Stimulated activated CD8-positive, alpha-beta memory T cell treated with anti-CD3 and anti-CD28 coated beads, Interleukin-4, amount 100 ng/mL, for 4 hours (primary cell): ENCODE measurements at places on chromosomes 6 and 20.
A peak's percentile ranks its signal among the peaks of the same experiment; 100 is the strongest.

GRCh38 chr6:152605342-152605741, 31.8 kb downstream of the SYNE1 start:
- no peak for DNase-seq

DNA sequence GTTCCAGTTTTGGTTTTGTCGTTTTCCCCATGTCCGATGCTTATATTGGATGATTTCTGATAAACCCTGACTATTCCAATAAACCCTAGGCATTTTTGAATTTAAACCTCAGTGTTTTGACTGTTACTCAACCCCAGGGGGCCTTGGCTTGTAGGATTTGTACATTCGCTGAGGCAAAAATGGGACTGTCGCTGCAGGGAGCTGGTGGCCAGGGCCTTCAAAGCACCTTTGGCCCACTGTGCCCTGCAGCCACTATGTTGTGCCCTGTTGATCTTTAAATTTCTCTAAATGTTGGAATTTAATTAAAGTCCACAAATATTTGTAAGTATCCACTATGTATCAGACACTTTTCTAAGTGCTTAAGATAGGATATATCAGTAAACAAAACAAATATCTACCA, 9.5 kb upstream of the NOL7 start:
- no peak for DNase-seq

DNA sequence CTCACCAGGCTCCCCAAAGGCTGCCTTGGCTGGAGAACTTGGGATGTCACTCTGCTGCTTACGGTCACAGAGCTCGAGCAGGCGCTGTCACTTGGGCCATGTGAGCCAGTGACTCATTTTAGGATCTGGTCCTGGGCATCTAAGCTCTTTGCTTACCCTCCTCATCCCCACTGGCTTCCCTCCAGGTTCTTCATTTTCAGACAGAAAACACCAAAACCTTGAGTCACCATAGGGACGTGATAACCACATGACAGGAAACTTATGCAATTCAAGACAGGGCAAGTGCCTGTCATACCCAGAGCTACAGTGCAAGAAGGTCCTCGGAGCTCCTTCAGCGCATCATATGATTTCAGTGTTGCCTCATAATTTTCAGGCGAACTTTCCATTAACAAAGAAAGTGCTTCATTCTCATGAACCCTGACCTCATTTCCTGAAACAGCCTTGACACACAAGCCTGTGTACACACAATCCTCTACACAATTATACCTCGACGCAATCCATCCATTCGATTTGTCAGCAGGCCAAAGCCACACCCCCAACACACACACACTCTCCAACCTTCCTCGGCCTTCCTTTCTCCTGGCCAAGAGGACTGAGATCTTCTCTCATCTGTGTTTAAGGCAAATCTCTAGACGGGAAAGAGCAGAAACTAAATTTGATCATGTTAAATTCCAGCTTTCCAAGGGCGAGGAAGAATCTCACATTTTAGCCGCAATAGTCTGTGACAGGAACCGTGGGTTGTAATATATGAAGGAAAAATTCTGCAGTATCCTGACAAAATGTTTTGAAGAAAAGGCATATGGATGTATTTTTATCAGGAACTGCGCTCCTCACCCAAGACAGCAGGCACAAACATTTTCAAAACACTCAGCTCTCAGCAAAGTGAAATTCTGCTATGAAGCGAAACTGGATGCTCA, 25.3 kb downstream of the TBC1D7 start:
- DNase-seq = peak; percentile 28

GRCh38 chr6:148288541-148288940, 54.1 kb upstream of the SASH1 start:
- no peak for DNase-seq

DNA sequence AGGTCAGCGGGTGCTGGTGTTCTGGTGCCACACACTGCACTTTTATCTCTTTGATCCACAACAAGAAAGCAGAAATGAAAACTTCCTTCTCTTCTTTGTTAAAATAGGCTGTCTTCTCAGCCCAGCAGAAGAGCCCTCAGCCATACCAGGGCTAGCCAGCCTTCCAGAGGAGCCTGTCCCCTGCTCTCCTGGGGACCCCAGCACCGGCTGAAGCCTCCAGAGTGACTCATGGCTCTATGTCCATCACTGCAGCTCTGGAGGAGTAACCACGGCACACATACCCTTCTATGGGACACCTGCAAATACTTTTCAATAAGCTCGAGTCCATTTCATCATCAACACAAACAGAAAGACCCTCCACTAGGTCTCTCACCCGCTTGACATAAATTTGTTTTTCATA, 135.6 kb upstream of the CST7 start:
- DNase-seq = no peak

DNA sequence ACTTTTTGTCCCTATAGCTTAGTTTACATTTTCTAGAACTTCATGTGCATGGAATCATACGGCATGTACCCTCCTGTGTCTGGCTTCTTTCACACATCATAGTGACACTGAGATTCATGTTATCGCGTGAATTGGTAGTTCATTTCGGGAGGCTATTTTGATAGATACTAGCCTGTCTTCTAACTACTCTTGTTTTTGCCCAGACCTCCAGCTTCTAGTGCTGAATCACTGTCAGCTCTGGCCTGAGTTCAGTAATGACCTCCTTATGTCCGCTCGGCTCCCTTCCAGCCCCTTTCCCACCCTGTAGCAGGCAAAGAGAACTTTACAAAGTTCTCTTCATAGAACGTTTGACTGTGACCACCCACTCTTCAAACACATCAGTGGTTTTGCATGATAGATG, 14.1 kb downstream of the MYBL2 start:
- DNase-seq = no peak

DNA sequence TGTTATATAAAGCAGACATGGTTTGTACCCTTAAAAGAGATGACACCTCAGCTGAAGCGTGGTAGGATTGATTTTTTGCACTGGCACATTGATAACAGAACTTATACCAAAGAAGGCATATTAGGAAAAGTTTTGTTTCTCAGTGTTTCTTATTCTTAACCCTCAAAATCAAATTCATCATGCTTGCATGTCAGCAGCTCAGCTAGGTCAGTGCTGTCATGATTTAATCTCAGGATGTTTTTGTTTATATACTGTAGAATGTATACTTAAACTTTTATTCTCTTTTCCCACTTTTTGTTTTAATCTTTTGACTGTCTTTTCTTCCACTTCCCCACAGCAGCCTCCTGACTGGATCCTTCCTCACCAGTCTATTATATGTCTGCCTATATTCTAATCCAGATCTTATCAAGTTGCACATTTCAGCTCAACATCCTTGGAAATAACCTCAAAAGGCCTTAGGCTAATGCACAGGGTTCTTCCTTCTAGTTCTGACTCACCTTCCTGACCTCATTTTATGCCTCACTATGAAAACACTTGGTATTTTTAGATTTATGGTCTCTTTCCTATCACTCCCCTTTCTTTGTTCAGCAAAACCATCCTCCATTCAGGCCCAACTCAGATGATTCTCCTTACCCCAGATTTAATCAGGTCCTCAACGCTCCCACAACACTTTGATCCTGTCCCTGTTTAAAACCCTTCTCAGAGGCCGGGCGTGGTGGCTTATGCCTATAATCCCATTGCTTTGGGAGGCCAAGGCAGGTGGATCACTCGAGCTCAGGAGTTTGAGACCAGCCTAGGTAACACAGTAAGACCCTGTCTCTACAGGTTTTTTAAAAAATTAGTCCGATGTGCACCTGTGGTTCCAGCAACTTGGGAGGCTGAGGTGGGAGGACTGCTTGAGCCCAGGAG, 7.2 kb downstream of the HEBP2 start:
- no peak for DNase-seq

- no peak for DNase-seq
Measured at GRCh38 chr20:63606686-63607085, 20.2 kb downstream of the GMEB2 start.

DNA sequence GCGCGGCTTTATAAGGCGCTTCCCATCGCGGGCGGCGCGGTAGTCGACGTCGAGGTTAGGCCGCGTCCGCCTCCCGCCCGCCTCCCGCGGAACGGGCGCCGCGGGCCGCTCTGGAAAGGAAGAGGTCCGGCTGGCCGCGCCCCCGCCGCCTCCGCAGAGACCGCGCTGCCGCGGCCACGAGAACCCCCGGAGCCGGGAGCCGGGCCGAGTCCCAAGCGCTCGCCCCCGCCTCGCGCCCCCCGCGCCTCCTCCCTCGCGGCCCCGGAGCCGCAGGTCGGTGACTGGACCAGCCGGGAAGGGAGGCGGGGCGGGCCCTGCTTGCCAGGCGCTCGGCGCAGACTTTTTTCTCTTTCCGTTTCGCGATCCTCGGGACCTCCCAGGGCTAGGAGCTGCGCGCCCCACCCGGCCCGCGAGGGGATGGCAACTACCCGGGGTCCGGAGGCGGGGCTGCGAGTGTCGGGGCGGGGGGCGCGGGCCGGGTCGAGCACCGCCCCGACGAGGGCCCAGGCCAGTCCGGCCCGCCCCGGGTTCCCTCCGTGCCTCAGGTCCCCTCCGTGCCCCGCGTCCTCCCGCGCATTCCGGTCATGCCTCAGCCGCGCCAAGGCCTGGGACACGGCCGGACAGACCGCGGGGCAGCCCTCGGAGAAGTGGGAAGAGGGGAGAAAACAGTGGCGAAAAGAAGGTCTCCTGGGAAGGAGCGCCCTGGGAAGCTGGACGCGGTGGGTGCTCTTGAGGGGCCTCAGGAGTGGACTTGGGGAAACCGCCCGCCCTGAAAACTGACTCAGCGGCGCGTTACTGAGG, 417 bp upstream of the PXDC1 start:
- peak; percentile 31 for DNase-seq

GRCh38 chr6:143505537-143505936, 6.0 kb downstream of the FUCA2 start:
- DNase-seq = no peak

- no peak for DNase-seq
Measured at GRCh38 chr6:11853678-11854407, 75.2 kb upstream of the ADTRP start.

GRCh38 chr20:6836821-6837374, 69.4 kb downstream of the BMP2 start:
- DNase-seq = no peak

GRCh38 chr6:118685823-118686449, 34.5 kb upstream of the CEP85L start:
- DNase-seq = no peak

DNA sequence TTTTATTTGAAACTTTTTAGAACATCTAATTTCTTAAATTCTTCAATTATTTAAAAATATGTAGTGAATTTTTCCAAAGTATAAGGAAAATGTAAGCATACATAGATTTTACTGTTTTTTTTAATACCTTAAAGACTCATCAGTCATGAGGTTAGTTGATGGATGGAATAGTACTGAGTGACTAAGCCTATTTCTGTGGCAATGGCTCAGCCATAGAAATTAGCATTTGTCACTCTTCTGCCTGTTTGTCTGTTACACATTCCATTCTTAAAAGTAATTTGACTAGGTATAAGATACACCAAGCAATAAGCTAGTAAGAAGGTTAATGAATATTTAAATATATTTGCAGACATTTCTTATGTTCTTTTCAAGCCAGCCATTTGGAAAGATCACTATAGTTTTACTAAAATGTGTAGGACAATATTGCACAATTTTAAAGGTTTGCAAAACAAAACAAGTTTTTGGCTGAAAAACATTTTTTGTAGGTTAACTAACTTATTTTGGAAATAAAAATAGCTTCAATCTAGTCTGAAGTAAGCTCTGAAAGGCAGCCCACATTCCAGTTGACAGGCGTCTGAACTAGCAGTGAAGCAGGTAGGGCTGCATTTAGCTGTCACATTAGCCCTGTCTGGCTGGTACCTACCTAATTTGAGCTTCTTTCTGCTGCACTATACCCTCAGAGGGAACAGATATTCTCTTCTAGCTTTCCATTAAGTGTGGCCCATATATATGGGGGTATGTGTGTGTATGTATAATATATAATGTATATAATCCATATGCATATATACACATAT, 385.7 kb downstream of the GRIK2 start:
- DNase-seq = no peak

- DNase-seq = no peak
Measured at GRCh38 chr20:1784586-1784985, 110.6 kb upstream of the SIRPA start.

GRCh38 chr6:72755752-72756151, 133.9 kb downstream of the KCNQ5 start:
- no peak for DNase-seq

- no peak for DNase-seq
Measured at GRCh38 chr6:99790679-99791078, 184.0 kb downstream of the PRDM13 start.

DNA sequence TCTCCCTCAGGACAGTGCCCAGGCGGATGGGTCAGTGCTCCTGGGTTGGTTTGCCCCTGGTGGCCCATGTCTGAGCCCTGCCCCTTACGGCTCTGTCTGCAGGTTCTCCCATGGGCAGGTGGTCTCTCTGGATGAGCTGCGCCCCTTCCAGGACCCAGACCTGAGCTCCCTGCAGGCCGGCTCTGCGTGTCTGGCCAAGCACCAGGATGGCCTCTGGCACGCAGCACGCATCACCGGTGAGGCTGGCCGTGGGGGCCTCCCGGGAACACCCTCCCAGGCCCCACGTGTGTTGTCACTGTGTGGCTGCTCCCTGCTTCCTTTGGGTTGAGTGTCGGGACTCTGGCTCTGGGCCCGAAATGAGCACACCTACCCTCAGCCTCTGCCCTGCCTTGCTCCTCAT, 3.3 kb upstream of the LIME1 start:
- DNase-seq = no peak

- no peak for DNase-seq
Measured at GRCh38 chr6:125839471-125839870, 48.7 kb downstream of the NCOA7 start.

DNA sequence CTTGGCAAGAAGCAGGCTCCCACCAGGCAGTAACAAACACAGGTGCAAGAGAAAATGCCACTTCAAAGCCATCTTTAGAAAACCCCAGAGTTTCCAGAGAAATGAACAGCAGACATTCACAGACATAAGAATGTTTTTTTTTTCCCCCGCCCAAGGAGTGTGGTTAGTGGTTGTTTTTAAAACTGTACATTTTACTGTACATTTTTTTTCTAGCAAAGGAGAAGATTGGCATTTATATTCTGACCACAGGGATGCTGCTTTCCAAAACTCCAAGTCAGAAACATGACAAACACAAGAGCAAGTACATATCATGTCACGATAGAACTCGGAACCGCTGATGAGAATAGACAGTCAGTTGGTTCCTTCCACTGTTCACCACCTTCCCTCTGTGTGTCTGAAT, 197.9 kb downstream of the LRFN2 start:
- DNase-seq = no peak

GRCh38 chr20:50111120-50111828, 1.7 kb downstream of the UBE2V1 start:
- DNase-seq = peak; percentile 9

- no peak for DNase-seq
Measured at GRCh38 chr20:46102940-46103339, 13.2 kb upstream of the NCOA5 start.

GRCh38 chr6:48750861-48751260, 639.9 kb upstream of the PTCHD4 start:
- DNase-seq = no peak
